GF-D8 (cell line): ENCODE measurements at places on chromosomes 3 and 15.

- DNase-seq, result no peak
Observed at GRCh38 chr3:159971311-159971710, 17.3 kb upstream of the IL12A start.

DNA sequence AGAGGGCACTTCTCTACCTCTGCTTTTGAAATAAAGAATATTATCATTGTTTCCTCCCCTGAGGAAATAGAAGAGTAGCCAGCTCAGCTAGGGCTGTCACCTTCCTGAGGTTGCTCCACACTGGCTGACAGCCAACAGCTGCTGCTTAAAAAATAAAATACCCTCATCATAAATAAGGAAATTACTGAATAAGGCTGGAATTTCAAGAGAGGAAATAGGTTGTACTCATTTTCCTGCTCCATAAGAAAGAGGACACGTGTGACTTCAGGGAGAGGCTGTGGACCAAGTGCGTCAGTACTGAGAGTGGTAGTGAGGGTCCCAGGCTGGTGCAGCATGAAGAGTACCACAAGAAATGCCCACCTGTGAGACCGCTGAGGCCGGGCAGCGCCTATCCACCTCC lies 8.1 kb upstream of the C2CD4B start:
- no peak for DNase-seq

DNA sequence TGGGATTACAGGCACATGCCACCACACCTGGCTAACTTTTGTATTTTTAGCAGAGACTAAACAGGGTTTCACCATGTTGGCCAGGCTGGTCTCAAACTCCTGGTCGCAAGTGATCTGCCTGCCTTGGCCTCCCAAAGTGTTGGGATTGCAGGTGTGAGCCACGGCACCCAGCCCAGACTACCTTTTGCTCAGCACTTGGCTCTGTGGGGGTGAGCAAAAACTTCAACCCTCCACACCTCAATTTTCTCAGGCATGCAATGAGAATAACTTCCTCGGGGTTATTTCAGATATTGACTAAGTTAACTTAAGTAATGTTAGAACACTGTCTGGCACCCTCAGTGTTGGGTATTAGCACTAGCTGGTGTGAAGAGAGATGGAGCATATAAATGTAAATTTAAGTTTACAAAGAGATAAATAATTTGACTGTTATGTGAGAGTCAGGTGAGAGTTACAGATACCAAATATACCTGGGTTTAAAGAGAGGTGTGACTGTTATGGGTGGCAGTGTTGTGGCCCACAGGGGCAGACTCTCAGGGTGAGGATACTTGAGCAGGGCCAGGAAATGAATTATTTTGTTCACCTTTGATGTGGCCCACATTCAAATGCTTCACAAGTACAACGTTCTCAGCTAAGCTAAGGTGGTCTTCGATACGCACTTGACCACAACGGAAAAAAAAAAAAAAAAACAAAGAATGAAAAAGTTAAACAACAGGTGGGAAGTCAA lies 29.0 kb downstream of the CPOX start:
- no peak for DNase-seq

GRCh38 chr3:143160437-143160836 lies 40.9 kb downstream of the CHST2 start:
- DNase-seq, result no peak

- no peak for DNase-seq
Observed at GRCh38 chr3:148092624-148093347, 604.9 kb upstream of the AGTR1 start.

- DNase-seq, result no peak
Observed at GRCh38 chr3:152058856-152059255, 185.4 kb downstream of the SUCNR1 start.

DNA sequence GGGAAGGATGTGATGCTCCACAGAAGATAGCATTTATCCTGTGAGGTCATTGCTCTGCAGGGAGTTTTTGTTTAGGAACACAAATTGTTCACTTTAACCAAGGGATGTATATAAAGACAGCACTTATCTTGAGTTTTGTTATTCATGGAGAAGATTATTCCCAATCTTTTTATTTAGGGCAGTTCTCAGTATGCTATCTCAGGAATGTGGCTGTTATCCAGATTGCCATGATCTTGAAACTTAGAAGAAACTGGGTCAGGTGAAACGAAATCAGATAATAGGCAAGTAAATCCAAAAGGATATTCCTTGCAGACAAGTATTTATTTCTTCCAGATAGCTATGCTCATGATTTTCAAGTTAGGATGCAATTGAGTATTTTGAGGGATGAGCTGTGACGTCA lies 19.3 kb upstream of the TMEM42 start:
- no peak for DNase-seq

DNA sequence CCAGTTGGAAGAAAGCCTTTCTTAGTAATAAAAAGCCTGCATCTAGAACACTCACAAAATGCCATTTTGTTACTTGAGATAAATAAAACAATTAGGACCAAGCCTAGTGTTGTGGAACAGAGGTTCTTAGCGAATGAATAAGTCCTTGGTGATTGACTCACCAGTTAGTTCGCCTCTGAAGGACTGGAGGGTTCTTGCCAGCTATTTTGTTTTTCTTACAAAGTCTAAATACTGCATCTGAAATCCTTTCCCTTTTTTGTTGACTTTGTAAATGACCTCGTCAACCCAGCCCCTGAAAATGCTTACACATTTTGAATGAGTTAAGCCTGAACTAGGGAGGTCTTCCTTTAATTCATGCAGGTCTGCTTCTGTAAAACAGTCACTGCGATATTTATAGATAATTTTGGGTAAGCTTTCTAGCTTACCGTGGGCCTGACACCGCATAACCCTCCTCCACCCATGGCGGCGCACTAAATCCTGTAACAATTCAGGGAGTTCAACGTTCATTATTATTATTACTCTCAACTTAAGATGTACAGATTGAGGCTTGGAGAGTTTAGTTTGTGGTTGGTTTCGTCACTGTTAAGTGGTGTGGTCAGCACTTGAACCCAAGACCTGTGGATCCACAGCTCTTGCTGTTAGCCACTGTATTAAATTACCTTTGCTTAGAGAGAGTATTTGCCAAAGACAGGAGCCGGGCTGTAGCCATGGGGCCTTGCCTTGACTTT lies 45.0 kb upstream of the SACM1L start:
- DNase-seq, result no peak

- no peak for DNase-seq
Observed at GRCh38 chr3:55555873-55556618, 68.9 kb upstream of the WNT5A start.

DNA sequence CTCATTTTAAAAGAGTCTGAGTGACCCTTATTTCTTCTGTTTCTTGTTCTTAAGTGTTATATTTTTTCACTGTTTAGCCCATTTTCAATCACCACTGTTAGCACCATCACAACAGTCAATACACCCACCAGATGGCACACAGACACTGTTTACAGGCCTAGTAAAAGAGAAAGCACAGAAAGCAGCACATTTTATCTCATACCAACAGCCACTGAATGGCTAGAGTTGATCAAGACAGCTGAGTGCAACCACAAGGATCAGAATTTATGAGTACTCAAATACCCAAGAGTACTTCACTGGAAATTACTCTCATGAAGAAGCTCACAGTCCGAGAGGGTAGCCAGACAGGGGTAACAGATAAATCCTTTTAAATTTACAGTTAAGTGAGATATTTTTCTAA lies 127.0 kb downstream of the TFDP2 start:
- DNase-seq, result peak; percentile 74

- no peak for DNase-seq
Observed at GRCh38 chr3:179898024-179898423, 138.7 kb downstream of the PEX5L start.

- no peak for DNase-seq
Observed at GRCh38 chr15:96247621-96248305, 82.7 kb upstream of the NR2F2 start.

GRCh38 chr15:41971895-41972252 lies 483 bp downstream of the EHD4 start:
- DNase-seq, result no peak

GRCh38 chr3:114060906-114061655 lies 4.5 kb downstream of the QTRT2 start:
- DNase-seq, result no peak

DNA sequence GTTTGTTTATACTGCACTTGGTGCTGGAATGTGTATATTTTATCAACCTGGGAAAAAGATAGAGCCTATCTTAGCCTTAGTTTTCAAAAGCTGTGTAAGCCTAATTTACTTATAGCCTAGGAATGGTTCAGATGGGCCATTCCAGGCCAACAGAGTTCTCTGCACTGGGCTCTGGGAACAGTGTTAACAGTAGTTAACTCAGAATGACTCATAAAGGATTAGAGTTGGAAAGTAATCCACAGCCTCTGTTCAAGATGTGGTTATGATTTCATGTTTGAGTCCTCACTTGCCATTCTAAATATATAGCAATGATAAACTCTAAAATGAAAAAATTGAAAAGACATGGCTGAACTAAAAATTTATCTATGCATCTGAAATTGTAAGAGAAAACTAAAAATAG lies 22.6 kb upstream of the PEX5L start:
- no peak for DNase-seq

DNA sequence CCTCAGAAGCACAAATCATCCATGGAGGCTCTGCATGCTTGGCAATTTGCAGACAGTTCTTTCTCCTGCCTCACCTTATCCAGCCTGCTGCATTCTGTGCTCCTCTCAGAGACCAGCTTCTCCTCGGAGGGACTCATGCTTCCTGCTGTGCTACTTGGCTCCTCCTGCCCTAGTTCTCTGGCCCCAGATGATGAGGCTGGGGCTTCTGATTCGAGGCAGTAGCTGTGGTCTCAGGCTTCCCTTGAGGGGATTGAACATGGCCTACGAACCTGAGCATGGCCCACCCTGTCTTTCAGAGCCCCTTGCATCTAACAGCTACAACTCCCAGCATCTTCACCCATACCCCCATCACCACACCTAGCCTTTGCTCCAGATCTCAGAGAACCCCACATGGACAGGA lies 6.7 kb downstream of the VIPR1 start:
- no peak for DNase-seq

DNA sequence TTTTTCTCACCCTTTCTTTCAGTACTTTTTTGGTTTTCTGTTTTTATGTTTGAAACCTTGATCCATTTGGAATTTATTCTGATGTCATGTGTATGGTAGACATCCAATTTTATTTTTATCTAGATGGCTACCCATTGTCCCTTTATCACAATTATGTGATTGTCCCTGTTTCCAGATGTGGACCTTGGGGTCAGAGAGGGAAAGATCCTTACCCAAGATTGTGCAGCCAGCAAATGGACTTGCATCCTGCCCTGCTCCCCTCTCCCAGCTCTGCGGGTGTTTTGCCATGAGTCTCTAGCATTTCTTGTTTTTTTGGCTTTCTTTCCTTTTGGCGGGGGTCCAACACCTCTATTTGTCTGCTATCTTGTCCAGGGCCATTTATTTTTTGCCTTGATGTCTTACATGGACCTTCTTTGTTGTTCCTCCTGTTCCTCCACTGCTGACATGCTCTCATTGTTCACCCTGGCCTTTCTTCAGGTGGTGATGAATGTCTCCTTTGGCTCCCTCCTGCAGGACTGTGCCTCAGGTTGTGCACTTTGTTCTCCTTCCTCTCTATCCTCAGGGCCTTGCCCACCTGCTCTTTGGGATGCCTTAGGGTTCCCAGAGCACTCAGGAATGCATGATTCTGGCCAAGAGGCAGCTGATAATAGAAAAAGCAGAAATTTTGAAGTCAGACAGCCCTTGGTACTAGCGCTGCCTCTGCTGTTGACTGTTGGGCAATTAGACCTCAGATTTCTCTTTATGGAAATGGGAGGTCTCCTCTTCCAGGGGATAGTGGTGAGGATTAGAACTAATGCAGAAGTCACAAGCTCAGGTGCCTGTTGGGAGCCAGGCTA lies 84.3 kb downstream of the EEFSEC start:
- no peak for DNase-seq
